ENCODE measurements at places on chromosomes 12 and 14.

DNA sequence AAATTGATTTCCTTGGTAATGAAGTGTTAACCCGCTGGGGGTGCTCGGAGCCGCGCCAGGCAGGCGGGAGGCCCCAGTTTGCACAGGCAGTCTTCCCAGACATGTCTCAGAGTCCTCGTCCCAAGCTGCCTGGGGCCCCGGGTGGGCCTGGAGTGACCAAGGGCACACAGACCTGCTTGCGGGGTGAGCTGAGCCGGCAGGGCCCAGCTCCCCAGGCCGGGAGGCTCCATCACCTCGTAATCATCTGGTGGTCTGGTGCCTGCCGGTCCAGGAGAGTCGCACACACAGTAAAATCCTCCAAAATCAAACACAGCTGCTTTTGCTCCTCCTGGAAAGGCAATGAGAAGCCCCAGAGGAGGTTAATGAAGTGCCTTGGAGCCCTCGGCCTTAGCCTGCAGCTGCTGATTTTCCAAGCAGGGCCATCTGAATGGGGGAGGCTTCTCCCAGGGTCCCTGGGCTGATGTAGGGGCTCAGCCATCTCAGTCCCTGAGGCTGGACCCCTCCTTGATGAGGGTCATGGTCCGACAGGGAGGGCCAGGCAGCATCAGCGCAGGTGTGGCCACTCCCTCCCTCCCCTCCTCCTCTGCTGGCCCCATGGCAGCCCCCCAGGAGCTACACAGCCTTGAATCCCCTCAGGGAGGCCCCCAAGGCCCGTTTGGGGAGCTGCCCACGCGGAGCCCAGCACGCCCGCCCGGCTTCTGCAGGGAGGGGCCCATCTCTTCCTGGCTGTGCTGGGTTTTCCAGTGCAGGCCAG, 39.4 kb upstream of the FBRSL1 start:
- no peak for DNase-seq

DNA sequence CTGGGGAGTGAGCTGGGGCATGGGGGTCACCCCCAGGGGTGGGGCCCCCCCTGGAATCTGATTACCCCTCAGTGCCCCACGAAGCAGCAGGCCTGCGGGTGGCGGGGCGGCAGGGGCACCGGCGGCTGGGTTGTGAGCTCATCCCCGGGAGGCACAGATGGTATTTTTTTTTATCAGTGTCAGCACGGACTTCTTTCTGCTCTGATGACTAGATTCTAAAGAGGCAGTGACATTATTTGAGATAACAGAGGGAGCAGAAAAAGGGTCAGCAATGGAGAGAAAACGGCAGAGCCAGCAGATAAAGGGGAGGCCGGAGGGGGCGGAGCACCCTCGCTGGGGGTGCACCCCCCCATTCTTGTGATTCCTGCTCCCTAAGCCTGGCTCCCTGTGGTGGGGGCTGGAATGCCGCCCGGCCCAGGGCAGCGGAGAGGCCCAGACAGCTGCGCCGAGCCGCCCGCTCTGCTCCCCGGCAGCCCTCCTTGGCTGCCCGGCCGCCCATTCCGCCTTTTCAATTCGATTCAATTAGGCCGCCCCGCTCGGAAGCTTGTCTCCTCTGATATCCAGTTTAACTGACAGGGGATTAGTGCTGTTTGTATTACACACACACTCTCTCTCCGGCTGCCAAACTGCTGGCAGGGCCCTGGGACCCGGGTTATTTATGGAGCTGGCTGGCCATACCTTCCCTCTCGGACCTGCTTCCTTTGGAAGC, 32.9 kb downstream of the MVK start:
- DNase-seq, result no peak

GRCh38 chr12:124681779-124682391, 114.5 kb upstream of the NCOR2 start:
- DNase-seq, result no peak

- no peak for DNase-seq
Measured at GRCh38 chr12:49348781-49349180, 2.1 kb downstream of the DNAJC22 start.

DNA sequence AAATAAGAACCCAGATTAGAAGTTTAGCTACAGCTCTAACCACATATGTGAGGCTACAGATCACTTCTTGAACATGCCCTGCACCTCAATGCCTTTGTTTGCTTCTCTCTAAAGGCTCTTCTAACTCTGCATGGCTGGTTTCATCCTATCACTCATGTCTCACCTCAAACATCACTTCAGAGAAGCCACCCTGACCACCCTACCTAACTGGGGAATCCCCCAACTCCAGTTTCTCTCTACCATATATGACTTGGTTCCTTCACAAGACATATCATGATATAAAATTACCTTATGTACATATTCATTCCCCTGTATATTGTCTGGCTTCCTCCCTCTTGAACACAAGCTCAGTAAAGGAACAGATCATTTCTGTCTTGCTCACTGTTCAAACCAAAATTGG, 250.2 kb upstream of the GRIP1 start:
- no peak for DNase-seq

Measured in esophagus squamous epithelium (tissue), 5 donors.